ENCODE measurements at places on chromosomes 16 and 17.
A peak's percentile ranks its signal among the peaks of the same experiment; 100 is the strongest.

DNA sequence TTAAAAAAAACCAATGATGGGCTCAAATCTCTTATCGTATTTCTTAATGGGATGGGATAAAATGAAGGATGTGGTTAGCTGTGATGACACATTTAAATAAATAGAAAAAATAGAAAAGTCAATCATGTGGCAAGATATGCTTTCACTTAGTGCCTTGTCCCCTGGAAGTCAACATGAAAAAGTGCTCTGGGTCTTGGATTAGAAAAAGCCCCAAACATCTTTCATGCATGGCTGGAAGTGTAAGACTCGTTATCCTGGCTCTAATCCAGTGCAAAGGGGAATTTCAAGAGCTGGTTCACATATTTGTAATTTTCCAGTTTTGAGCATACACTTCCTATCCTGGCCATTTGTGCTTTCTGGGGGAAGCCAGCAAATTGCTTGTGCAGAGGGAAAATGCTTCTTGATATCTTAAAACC lies 160.9 kb downstream of the MAP2K6 start:
- DNase-seq = no peak

GRCh38 chr17:68087851-68088250 lies 52.3 kb downstream of the KPNA2 start:
- DNase-seq = no peak

- DNase-seq = no peak
Measured at GRCh38 chr16:68047987-68048386, 24.9 kb downstream of the DUS2 start.

DNA sequence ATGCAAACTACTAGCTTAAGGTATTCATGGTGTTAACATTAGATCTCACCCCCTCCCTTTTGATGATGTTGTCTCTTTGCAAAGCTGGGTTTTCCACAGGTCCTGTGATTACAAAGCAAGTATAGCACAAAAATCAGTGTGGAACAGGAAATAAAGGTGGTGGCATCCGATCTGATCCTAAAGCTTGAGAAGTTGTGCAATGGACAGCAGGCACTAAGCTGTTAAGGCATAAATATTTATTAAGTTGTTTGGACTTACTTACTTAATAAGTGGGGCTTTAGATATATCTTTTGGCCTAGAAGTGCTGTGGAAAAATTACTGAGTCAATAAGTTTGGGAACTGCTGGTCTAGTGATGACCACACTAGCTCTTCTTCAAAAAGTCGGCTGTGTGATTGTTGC lies 5.0 kb downstream of the GLP2R start:
- no peak for DNase-seq

DNA sequence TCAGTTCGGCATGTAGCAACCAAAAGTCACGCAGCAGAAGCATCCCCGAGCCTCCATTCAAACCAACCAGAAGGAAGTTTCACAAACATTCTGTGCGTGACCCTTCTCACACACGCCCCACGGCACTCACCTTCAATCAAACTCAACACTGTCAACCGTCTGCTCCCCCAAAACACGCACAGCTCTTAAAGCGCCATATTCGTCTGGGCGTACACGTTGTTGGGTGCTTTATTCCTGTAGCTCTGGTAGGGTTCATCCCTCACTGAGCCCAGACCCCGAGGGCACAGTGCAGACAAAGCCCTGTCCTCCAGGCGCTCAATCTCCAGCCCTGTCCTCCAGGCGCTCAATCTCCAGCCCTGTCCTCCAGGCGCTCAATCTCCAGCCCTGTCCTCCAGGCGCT lies 2.2 kb downstream of the RAB40B start:
- no peak for DNase-seq

- no peak for DNase-seq
Measured at GRCh38 chr17:30517786-30518185, 40.6 kb downstream of the GOSR1 start.

- DNase-seq = peak; percentile 77
Measured at GRCh38 chr17:37826497-37827430, 81.9 kb upstream of the HNF1B start.

GRCh38 chr17:7313088-7313889 lies 1.9 kb downstream of the GPS2 start:
- DNase-seq = peak; percentile 38

DNA sequence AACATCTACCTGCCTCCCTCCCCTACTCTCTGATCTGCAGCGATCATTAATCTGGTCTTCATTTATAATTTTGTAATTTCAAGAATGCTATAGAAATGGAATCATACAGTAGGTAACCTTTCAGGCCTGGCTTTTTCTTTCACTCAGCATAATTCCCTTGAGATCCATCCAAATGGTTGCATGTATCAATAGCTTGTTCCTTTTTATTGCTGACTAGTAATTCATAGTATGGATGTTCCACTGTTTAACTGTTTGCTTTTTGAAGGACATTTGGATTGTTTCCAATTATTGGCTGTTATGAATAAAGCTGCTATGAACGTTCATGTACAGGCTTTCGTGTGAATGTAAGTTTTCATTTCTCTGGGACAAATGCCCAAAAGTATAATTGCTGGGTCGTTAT lies 125.2 kb downstream of the USP31 start:
- DNase-seq = no peak

DNA sequence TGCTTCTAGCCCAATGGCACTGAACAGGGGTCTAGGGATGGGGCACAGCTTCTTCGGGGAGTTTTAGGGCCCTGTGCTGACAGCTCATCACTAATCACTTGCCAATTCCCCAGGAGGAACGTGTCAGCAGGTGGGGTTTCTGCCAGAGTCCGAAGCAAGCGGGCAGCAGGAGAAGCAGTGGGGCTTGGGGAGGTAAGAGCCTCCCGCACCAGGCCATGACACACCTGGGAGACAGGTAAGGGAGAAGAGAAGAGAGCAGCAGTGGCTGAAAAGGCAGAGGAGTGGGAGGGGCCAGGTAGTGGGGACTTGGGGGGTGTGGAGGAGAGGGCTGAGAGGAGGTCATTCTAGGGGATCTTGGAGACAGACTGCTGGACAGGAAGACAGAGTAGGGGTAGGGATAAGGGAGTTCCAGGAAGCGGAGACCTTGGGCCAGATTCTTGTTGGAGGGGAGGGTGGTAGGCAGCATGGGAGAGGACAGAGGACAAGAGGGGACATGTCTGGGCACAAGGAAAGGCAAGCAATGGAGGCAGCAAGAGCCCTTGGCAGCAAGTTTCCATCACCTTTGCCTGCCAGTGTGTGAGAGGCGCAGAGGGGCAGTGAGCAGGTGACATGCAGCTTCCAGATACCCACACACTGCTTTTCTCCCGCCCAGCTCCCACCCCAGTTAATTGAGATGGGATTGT lies 4.9 kb downstream of the PHOSPHO1 start:
- DNase-seq = no peak

GRCh38 chr17:55332296-55333041 lies 67.7 kb downstream of the HLF start:
- DNase-seq = peak; percentile 12

- no peak for DNase-seq
Measured at GRCh38 chr16:4410335-4411075, 5.9 kb downstream of the CORO7 start.

DNA sequence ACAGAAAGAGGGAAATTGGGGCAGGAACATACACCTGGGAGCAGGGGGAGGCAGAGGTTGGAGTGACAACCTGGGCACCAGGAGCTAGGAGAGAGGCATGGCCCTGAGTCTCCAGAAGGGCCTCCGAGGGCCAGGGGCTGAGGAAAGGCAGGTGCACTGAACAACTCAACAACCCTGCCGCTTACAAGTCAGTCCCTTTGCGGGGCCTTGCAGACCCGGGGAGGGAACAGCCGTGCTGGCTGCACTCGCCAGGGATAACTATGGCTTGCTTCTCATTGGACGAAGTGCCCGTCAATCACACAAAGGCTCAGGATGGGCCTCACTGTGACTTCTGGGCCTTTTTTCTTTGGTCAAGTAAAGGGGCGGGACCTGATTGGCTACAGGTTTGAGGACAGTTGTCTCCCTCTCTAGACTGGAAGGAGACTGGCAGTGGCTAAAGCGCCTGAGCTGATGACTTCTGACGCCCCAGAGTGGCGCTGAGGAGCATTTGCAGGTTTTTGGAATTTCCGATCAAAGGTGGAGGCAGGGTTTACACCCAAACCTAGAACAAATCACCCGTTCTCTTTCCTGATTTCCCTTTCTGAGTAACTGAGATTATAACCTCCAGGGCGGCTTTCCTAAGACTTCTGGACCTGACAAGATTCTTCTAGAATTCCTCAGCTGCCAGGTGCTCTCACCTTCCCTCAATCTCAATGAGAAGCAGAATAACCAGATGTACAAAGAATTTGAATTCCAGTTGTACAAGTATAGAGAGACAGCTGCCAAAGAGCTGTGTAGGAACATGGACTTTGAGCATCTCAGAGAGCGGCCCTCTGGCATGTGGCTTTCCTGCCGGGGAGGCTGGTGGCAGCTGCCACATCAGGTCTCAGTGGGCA lies 27.6 kb upstream of the ST6GALNAC2 start:
- no peak for DNase-seq

- no peak for DNase-seq
Measured at GRCh38 chr16:67940446-67941089, 3.4 kb downstream of the LCAT start.

DNA sequence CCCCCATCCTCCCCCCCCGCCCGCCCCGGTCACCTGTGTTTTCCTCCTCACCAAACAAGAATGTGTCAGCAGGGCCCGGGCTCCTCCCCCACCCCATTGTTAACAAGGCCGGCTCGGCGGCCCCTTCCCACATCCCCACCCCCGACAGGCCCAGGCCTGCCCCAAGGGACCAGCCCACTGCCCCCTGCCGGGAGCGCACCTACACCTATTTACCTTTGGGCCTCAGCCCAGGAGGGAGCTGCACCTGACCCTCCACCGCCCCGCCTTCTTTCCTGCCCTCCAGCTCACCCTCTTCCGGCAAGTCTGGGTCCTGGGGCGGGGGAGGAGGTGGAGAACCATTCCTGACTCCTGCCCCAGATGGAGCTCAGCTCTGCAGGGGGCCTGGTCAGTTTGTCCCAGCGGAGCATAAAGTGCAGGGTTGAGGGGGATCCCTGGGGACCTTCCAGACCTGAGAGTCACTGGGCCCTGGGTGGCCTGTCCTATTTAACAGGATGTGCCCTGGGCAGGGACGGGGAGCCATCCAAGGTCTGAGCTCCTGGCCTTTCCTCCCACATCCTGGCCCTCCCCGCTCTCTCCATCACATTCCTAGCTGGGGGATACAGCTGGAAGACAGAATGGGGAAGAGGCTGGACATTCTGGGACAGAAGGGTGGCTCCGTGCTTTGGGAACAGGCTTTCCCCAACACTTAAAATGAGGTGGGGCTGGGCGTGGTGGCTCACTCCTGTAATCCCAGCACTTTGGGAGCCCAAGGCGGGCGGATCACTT lies 8.3 kb downstream of the FOXJ1 start:
- DNase-seq = no peak

DNA sequence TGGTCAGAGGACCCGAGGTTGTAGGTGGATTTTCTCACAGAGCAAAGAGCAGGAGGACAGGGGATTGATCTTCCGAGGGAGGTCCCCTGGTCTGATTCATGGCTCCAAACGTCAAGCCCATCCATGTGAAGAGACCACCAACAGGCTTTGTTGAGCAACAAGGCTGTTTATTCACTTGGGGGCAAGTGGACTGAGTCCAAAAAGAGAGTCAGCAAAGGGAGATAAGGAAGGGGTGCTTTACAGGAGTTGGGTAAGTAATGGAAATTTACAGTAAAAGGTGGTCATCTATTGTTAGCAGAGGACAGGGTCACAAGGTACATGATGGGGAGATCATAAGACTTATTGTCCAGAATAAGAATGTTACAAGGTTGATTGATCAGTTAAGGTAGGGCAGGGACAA lies 2285.8 kb downstream of the TP53TG3F start:
- DNase-seq = no peak

DNA sequence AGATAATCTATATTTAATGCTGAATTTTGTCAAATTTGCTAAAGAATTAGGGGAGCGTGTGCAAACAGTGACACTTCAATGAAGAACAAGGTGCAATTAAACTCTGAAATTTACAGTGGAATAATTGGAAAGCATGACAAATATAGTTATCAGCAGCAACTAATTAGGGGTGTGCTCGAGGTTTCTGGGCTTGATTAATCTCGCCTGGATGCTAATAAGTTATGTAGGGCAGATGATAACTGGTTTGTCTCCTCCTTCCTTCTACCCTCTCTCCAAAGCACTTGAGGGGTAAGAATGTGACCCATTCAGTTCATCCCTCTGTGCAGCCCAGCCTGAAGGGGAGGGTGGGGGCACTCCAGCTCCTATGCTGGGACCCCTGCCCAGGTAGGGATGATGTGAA lies 21.9 kb downstream of the MRM1 start:
- no peak for DNase-seq

GRCh38 chr17:55818026-55818425 lies 67.2 kb downstream of the PCTP start:
- DNase-seq = no peak

DNA sequence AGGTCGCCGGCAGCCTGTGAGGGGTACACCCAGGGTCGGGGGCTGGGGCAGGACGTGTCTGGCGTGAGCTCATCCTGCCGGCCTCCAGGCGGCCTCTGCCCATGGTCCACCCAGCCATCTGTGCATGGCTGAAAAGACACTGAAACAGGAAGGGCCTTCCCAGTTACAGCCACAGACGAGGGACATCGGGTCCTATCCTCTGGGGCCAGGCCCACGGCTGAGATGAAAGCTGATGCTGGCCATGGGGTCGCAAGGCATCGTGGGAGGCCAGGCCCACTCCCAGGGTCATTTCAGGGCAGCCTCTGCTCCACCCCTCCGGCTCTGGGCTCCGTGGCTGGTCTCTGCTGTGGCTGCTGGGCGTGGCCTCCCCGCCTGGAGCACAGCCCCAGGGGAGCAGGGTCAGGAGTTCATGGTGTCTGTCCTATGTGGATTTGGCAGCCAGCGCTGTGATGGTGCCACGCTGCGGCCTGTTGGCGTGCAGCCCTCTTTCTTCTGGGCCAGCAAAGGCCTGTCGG lies 16.6 kb upstream of the ATP6V0C start:
- no peak for DNase-seq

DNA sequence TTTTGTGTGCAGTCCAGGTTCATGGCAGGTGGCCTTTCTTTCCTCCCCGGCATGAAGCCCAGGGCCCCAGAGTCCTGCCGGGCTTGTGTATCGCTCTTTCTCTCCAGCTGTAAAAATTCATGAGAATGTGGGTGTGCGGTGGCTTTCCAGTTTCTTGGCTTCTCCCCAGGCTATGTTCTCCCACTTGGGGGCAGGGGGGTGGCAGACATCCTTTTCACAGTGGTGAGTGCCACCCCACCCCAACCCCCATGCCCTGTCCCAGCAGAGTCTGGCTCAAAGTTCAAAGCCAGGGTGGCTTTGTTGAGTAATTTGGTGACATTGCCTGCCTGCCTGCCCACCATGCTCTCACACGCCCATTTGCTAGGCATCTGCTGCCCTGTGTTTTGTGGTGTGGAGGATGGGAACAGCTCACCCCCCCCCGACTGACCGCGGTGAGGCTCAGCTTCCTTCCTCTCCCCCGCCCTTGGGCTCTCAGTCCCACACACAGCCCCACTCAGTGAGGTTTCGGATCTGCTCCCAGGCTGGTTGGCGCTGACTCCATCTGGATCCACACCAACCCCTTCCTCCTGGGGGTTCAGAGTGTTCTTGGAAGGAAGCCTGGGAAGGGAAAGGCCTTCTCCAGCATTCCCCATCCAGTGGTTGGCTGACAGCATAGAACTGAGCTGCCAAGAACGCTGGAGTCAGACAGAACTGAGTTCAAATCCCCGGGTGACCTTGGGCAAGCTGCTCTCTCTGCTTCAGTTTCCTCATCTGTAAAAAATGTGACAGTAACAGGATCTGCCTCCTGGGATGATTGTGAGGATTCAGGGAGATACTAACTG lies 36.0 kb downstream of the CHD9 start:
- peak; percentile 86 for DNase-seq

- no peak for DNase-seq
Measured at GRCh38 chr17:19676896-19677295, 28.3 kb downstream of the ALDH3A2 start.

GRCh38 chr16:266258-267164 lies 9.2 kb downstream of the RGS11 start:
- DNase-seq = no peak

GRCh38 chr16:88886420-88886844 lies 20.0 kb upstream of the PABPN1L start:
- no peak for DNase-seq
